ENCODE measurements at places on chromosomes 5 and 9.

DNA sequence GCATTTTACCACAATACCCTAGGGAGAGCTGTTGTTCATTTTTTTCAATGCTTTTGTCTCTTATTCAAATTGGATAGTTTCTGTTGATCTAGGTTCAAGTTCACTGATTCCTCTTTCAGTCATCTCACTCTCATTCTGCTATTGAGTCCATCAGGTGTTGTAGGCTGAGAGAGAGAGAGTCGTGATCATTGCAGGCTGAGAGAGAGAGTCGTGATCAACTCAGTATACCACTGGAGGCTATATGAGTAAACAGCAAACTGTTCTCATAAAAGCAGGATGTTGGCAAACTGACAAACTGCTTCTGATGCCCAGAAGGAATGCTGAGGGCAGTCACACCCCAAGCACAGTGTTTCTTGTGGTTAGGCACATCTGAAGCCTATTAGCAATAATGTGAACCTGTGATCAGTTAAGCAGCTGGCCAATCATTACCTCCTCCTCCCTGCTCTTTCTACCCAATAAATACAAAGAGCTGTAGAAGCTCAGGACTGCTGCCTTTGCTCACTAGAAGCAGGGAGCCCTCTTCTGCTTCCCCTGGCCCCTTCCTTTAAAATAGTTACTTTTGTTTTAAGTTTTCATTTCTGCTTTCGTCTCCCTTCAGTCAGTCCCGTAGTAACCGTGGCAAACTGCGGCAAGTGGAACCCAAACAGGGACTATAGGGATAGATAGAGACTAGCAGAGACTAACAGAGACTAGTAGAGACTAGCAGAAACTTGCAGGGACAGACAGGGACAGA, 476.1 kb upstream of the ACO1 start:
- DNase-seq = no peak

DNA sequence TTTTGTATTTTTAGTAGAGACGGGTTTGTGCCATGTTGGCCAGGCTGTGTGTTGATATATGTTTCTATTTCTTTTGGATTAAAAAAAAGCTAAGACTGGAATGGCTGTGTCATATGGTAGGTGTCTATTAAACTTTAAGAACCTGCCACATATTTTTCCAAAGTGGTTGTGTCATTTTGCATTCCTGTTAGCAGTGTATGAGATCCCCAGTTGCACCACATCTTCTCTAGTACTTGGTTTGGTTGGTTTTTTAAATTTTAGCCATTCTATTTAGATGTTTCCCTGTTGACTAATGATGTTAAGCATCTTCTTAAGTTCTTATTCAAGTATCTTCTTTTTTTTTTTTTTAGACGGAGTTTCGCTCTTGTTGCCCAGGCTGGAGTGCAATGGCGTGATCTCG, 36.2 kb upstream of the MEGF9 start:
- no peak for DNase-seq

GRCh38 chr9:14723301-14723700, 768 bp upstream of the CER1 start:
- DNase-seq = no peak

GRCh38 chr5:51665251-51665593, 282.0 kb downstream of the ISL1 start:
- no peak for DNase-seq

DNA sequence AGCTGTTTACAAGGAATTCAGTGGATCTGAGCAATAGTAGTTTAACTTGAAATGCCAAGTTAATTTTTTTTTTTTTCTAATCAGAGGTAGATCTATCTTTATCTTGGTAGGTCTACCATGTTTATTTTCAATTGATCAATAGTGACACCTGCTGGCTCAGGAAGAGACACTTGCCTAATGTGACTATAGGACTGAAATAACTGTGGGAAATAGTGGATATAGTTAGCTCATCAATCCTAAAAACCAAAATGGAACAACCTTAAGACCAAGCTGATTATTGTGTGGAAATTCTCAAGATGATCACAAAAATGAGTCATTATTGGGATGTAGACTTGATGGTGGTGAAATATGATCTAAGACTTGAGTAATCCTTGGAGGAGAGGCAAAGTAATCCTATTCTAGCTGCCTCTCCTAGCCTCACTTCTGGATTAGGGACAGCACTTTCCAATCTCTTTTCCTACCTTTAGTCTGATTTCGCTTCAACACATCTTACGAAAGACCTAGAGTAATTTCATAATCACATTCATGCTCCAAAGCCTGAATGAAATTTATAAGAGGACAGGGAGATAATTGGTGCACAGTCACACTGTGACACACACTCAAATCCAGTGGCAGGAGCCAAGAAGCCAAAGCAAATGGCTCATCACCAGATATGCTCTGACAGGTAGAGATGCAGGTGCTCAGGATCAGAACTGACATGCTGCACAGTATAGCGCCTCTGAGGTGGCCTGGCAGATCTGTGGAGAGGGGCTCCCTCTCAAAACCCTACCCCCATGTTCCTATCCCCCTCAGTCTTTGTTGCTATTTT, 156.3 kb downstream of the HMHB1 start:
- no peak for DNase-seq

DNA sequence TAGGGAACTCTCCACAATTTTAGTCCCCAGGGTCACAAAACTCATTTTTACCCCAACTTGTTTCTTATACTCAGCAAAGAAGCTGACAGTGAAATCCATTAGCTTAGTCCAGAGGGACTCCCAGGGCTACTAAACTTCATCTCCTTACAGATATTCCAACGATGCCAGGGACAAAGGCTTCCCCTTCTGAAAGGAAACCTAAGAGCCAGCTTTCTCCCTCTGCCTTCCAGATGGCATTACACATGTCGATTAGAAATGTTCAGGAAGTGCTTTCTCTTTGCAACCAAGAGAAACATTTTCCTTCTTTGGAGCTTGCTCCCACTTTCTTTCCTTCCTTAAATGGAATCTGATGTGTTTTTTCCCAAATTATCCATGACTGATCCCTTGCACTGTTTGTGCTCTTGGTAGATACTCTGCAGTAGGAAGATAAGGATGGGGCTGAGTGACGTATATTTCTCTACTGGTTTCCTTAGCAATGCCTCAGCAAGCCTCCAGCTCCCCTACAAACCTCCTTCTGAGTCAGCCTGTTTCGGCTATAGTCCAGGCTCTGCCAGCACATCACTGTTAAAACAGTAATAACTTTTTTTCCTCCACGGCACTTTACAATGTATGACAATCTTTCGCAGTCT, 43.0 kb upstream of the HTR4 start:
- DNase-seq = no peak

DNA sequence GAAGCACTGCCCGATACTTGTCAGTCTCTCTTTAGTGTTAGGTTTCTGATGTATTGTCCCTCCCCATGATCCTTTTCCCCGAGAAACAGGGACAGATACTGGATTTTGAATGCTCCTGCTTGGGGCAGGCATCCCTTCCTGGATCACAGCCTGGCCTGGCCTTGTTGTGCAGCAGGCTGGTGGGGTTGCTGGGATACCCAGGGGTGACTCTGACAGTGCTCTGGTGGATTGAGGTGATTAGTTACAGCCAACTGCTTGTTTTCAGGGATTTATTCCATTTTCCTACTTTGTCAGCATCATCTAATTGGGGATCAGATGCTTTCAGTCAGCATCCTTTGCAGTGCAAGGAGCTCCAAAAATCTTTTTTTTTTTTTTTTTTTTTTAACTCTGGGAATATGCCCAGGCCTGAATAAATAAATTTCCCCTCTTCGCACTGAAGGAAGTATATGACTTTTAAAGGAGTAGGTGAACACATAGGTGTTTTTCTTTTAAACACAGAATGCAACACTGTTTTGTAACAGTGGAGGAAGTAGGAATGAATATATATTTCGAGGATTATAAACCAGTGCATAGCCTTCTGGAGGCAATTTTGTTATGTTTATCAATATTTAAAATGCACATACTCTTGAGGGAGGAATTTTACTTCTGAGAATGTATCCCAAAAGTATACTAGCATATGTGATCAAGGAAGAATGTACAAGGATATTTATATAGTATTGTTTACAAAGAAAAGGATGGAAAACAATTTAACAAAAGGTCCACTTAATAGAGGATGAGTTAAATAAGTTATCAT, 127.3 kb upstream of the ELL2 start:
- no peak for DNase-seq

- DNase-seq = no peak
Observed at GRCh38 chr5:119385136-119385535, 29.3 kb downstream of the TNFAIP8 start.

DNA sequence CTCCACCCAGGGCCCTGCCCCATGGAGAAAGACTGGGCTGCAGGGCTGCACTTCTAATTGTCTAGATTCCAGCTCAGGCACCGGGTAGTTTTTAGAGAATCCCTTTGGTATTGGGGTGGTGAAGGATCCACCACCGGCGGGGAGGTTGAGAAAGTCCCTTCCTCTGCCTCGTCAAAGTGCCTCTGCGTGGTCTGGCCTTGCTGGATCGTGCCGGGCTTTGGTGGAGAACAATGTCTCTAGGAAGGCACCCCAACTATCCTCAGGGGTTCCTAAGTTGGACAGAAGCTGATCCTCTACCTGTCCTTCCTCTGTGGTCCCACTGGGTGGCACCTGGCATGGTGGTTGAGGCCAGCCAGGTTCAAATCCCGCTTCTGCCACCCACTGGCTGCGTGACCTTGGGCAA, 7.3 kb upstream of the AMBP start:
- no peak for DNase-seq

DNA sequence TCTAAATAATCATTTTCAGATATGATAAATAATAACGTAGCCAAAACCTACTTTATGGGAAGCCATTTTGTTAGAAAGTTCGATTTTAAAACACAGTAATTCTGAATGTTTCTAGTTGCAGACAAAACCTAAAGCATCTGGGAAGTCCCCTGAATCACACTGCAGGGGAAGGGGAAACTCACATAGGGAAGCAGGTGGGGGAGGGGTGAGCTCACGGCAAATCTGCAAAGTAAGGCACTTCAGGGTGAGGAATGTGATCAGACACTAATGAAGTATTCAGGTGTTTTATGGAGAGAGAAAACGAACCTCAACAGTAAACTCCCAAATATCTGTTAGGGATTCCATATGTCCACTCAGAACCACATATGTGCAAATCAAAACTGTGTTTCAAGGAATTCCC, 70.7 kb downstream of the EPB41L4A start:
- DNase-seq = no peak

- DNase-seq = no peak
Observed at GRCh38 chr5:9667906-9668305, 37.8 kb upstream of the TAS2R1 start.

GRCh38 chr9:92969516-92970466, 22.5 kb downstream of the FGD3 start:
- no peak for DNase-seq

GRCh38 chr9:131483319-131484050, 19.2 kb upstream of the POMT1 start:
- no peak for DNase-seq

DNA sequence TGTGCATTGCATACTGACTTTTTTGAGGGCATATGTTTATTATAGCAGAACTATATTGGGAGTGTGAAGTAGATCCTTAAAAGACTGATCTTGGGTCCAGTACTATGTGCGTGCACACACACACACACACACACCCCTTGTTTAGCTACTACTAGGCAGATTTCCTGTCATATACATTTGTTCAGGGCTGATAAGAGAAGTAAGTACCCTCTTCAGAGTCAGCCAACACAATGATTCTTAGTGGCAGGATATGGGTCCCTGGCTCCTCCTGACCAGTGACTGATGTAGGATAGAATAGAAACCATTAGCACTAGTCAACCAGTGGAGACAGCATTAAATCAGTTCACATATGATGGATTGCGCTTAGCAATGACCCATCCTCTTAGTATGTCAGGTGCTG, 76.2 kb upstream of the MIER3 start:
- DNase-seq = no peak

- no peak for DNase-seq
Observed at GRCh38 chr5:102290004-102290403, 6.1 kb downstream of the SLCO4C1 start.

- DNase-seq = no peak
Observed at GRCh38 chr9:69097064-69097463, 61.5 kb downstream of the FXN start.

Measured in activated T-cell treated with anti-CD3 and anti-CD28 coated beads, Interleukin-2, amount 50 U/mL, for 4 hours (primary cell).